Activated naive CD8-positive, alpha-beta T cell treated with anti-CD3 and anti-CD28 coated beads for 36 hours (primary cell): ENCODE measurements at places on chromosomes 1 and 21. TPM values are rescaled to one million over a fixed set of nuclear protein-coding genes. Genes with fewer than 3 reads are reported as not detected.

DNA sequence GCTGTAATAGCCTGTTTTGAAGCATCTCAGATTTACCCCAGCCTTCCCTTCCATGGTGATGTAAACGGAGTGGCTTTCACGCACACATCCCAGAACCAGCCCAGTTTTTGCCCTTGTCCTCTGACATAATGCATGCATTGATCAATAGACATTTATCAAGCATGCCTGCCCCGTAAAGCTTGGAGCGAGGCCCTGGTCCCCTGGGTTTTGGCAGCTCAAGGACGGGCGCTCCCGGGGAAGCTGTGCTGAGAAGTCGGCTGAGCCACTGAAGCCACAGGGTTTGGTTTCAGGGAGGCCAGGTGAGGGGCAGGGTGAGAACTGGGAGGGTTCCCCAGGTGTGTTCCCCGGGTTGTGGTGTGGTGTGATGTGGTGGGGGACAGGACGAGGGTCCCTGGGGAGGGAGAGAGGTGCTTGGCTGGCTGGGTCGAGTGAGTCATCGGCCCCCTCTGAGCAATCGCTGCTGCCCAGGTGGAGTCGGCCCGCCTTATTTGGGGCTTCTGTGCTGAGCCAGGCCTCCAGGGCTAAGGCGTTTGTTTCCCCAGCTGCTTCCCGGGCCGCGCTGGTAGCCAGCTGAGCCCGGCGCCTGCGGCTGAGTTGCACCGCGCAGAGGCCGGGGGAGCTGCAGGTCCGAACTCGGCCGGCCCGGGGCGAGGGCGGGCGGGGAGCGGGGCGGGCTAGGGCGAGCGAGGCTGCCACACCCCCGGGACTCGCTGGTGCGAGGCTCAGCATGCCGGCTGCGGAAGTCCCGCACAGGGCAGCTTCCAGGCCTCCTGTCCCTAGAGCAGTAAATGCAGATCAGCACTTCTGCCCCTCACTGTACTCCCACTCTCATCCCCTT, 23.6 kb downstream of the ATP2B4 start:
- peak; percentile 83 for DNase-seq

The HCRTR1 gene
- not detected for total RNA-seq

GRCh38 chr1:9228609-9229008, 6.0 kb upstream of the H6PD start:
- no peaks in the 10 kb centered on the region for H3K27me3 ChIP-seq
- no peaks in the 10 kb centered on the region for H3K36me3 ChIP-seq
- no peak overlapping the region for H3K27ac ChIP-seq
- H3K4me1 ChIP-seq, result peaks cover 7% of the 10 kb centered on the region

GRCh38 chr1:235423214-235423652, 56.0 kb downstream of the TBCE start:
- peaks cover 2% of the 10 kb centered on the region for H3K36me3 ChIP-seq
- H3K4me1 ChIP-seq, result peaks cover 19% of the 10 kb centered on the region
- H3K27me3 ChIP-seq, result no peaks in the 10 kb centered on the region
- peak overlapping the region; percentile 32 for H3K27ac ChIP-seq
- peak overlapping the region; percentile 3 for H3K4me3 ChIP-seq

DNA sequence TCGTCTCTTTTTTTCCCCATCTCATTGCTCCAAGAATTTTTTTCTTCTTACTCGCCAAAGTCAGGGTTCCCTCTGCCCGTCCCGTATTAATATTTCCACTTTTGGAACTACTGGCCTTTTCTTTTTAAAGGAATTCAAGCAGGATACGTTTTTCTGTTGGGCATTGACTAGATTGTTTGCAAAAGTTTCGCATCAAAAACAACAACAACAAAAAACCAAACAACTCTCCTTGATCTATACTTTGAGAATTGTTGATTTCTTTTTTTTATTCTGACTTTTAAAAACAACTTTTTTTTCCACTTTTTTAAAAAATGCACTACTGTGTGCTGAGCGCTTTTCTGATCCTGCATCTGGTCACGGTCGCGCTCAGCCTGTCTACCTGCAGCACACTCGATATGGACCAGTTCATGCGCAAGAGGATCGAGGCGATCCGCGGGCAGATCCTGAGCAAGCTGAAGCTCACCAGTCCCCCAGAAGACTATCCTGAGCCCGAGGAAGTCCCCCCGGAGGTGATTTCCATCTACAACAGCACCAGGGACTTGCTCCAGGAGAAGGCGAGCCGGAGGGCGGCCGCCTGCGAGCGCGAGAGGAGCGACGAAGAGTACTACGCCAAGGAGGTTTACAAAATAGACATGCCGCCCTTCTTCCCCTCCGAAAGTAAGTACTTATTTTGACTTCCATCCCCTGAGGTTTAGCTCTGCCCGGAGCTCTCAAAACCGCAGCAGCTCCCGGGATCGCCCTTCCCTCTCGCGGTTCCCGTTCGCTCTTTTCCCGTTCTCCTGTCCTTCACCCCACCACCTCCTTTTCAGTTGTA, 1.5 kb downstream of the TGFB2 start:
- peaks cover 9% of the 10 kb centered on the region for H3K36me3 ChIP-seq
- peaks cover 36% of the 10 kb centered on the region for H3K4me1 ChIP-seq
- H3K27ac ChIP-seq, result peak overlapping the region; percentile 50
- no peak overlapping the region for H3K4me3 ChIP-seq

The ASCL5 gene
- total RNA-seq, result 0.35 TPM

- DNase-seq, result no peak
- no peaks in the 10 kb centered on the region for H3K27me3 ChIP-seq
- H3K4me1 ChIP-seq, result peaks cover 9% of the 10 kb centered on the region
- no peaks in the 10 kb centered on the region for H3K36me3 ChIP-seq
- H3K27ac ChIP-seq, result no peak overlapping the region
These were observed 38.7 kb upstream of the GPR157 start for GRCh38 chr1:9167638-9168037.

The AMY1C gene
- not detected for total RNA-seq

- no peaks in the 10 kb centered on the region for H3K36me3 ChIP-seq
- no peak overlapping the region for H3K4me3 ChIP-seq
- H3K27ac ChIP-seq, result no peak overlapping the region
- no peak for DNase-seq
- peaks cover 4% of the 10 kb centered on the region for H3K4me1 ChIP-seq
These were observed 33.5 kb upstream of the ITPKB start for GRCh38 chr1:226772446-226773139.
